ENCODE measurements at places on chromosomes 2 and 18.

DNA sequence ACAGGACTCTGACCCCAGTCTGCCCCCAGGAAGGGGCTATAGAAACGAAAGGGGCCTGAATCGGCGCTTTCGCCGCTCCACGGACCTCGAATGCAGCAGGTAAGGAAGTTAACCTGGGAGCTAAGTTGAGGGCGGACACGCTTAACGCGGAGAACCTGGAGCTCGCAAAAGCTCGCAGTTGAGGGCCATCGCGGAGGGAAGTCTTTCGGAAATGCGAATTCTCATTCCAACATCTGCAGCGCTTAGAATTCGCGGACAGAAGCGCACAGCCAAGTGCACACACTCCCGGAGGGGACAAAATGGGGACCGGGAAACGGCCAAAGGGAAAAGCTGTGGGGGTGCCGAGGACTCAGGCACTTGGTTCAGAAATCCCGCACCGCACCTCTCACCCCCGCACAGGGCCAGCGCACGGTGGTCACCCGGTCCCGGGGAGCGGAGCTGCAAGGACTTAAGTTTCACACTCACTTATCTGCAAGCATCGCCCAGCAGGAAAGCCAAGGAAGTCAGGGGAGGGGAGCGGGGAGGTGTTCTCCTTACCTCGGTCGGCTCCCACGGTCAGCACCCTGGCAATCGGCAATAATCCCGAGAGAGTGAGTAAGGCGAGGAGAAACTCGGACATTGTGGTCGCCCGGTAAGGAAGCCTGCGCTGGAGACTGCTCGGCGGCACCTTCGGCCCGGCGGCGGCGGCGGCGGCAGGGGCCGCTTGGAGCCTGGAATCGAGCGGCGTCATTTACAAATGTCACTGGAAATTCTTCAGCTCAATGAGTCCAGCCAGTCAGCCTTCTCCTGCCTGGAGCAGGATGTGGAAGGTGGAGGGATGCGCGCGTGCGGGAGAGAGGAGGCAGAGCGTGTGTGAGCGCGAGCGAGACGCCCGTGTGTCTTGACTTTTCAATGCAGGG is 456 bp downstream of the LRP1B start:
- no peak for DNase-seq

DNA sequence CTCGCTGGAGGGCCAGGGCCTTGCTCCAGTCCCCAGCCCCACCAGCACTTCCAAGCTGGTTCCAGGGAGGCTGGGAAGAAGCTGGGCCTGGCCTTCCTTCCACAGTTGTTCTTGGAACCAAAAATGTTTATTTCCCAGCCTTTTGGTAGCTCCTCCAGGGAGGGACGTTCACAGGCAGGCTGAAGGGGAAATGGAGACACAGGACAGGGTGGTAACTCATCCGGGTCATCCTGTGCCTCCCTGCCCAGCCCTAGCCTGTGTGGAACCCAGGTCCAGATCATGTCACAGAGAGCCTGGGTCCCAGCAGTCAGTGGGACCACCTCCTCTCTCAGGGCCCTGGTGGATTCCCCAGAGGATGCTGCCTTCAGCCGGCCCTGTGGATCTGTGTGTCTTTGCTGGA is 12.5 kb upstream of the ARMC9 start:
- DNase-seq: no peak

- no peak for DNase-seq
Measured at GRCh38 chr2:127623388-127624319, 22.3 kb upstream of the GPR17 start.

GRCh38 chr2:8169443-8169842 is 512.4 kb upstream of the ID2 start:
- DNase-seq: no peak

- no peak for DNase-seq
Measured at GRCh38 chr2:11697103-11697871, 27.3 kb upstream of the NTSR2 start.

DNA sequence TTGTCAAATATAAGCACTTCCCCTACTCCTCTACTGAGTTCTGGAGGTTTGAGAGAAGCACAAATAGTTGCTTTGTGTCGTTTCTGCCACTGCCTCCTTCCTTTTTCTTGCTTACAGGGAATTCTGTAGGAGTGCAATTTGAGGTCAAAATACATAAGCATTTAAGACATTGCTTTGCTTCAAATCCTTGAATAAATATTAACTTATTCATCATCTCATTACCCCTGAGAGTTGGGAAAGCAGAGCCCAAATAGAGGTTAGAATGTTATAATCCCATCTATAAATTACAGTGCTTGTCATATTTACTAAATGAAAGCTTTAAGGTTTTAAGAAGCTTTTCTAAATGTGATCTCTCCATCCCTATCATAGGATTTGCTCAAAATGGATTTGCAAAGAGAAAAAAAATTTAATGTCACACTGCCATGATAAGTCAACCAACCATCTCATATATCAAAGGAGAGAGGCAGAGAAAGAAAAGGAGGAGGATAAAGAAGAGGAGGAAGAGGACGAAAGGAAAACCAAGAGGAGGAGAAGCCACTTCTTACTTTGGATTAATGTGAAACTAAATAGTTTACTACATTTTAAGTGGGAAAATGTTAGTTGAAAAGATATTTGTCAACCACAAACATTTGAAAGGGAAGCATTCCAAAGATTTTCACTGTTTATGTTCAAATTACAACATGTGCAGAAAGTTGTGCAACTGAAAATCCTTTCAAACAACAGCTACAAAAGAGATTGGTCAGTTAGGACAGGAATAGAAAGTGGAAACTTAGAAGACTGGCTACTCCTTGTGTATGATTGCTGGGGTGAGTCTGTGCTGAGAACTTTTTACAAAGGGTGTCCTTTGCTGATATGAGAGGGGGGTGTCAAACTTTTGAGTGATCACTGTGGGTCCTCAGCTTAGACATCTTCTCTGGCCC is 277.3 kb upstream of the FN1 start:
- no peak for DNase-seq

GRCh38 chr2:203734276-203734983 is 28.0 kb downstream of the CD28 start:
- peak; percentile 50 for DNase-seq

DNA sequence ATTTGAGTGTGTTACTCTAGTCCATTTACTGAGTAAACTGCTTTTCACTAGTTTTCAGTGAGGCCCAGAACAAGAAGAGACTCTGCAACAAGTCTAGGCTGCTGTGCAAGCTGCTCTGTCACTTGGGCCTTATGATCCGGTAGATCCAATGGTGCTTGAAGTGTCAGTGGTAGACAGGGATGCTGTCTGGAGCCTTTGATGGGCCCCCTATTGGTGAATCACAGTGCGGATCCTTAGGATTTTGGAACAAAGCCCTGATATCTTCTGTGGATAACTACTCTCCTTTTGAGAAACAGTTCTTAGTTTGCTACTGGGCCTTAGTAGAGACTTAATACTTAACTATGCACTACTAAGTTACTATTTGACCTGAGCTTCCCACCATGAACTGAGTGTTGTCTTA is 150.2 kb downstream of the TMEFF2 start:
- no peak for DNase-seq

DNA sequence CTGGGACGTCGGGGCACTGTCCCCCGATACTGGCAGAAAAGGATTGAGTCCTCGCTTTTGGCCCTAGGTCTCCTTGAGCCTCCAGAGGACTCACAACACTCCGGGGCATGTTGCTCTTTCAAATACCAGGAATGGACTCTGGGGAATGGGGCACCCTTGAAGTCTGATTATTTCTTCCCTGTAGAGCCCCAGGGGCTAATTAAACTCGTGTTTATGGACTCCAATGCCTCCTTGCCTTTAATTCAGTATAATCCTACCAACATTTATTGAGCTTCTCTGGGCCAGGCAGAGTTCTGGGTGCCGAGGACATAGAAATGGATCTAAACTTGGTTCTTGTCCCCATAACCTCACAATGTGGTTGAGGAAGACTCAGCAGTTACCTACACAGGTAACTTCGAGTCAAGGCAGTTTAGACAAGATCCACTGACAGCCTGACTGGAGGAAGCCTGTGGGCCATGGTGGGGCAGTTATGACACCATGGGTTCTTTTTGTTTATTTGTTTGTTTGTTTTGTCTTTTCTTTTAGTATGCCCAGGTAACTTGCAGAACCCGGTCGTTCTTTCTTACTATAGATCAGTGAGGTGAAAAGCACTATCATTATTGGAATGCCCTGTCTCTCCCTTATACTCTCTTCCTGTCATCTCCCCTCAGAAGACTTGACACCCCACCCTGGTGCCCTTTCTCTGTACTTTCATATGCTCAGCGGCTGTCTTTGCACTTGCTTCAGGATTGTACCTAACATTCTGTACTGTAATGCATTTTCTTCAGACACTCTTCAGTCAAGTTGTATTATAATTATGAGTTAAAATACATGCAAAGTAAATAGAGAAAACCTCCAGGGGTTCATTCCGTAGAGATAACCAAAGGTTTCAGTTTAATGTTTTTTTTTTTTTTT is 3.2 kb downstream of the CFLAR start:
- no peak for DNase-seq

DNA sequence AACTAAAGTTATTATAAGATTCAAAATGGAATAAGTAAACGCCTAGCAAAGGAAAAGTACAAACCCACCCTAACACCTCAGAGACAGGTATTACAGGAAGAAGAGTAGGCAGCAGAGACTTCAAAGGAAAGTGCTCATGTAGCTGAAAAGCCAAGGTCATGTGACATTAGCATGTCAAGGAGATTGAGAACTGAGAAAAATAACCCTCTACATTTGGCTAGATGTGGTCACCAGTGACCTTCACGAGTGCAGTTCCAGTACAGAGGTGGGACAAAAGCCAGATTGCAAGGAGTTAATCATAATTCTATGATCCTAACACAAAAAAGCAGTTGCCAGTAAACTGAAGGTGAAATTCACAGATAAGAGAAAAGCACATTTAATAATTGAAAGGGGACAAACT is 252.7 kb downstream of the ZEB2 start:
- DNase-seq: no peak

- no peak for DNase-seq
Measured at GRCh38 chr18:76720683-76721082, 101.7 kb upstream of the ZNF236 start.

GRCh38 chr2:68418419-68418818 is 48.7 kb downstream of the FBXO48 start:
- no peak for DNase-seq

- DNase-seq: no peak
Measured at GRCh38 chr2:137467246-137467862, 496.9 kb upstream of the HNMT start.

DNA sequence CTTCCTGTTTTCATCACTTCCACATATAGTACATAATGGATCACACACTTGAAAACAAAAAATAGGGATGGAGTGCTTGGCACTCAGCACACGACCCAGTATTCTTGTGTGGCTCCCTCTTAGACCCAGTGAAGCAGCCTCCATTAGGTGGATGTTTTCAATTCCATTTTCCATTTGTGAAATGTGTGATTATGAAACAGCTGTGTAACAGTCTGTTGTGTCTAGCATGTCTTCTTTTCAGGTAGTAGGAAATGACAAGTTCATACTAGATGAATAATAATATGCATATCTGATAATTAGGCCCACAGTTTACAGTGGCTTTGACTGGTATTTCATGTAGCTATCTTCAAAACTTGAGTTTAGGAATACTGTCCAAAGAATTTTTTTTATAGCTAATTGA is 35.5 kb downstream of the EML6 start:
- DNase-seq: no peak

DNA sequence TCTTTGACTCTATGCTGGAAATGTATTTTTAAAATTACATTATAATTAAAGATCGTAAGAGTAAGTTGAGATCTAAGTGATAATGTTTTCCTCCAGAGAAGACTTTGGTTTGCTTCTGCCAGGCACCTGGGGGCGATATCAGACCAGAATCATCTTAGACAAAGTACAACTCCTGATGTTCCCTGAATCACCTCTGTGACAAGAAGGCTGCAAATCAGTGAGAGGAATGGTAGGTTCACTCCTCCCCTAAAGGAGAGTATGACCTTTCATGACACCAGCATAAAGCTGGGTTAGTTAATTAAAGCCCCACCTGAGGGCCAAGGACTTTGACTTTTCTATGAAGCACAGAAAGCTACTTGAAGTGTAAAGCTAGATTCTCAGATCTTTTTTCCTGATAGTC is 114.4 kb upstream of the DTNA start:
- no peak for DNase-seq

DNA sequence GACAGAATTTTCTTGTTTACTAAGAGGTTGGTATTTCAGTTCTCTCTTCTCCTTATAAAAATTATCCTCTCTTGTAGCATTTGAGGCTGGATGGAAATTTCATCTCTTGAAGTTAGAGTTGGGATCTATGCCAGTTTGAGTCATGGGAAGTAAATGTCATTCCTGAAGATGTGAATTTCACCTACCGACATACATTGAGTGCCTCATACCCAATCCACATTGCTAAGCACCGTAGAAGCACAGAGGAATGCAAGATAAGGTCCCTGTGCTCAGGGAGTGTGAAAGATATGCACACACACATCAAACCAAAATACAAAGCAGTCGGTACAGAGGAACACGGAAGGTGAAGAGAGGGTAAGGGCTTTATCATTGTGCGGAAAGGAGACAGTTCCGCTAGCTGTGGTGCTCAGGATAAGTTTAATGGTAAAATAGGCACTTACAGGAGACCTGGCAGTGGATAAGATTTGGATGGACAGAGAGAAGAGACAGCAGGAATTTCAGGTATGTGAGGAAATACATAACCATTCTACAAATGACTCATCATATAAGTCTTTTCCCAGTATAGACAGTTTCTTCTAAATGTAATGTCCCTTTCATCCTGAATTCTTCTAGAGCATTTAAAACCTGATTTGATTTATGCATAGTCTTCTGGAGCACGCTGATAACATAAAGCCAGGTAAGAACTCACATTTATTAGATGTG is 205.3 kb upstream of the ST6GAL2 start:
- no peak for DNase-seq

DNA sequence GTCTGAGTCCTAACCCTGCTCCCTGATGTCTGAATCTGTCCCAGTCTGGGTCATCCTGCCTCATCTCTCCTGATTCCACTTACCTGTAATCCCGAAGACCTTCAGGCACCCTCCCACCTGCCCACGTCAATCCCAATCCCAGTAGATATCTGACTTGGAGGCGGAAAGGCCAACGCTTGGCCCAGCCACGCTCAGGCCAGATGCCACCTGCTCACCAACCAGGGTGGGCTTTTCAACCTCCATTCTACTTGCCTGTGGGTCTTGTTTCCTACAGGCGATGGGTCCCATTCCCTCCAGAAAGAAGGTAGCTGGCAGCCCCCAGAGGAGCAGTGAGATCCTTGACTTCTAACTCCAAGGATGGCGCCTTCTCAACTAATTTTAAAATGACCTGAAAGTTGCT is 59.7 kb downstream of the INPP5D start:
- DNase-seq: no peak

- no peak for DNase-seq
Measured at GRCh38 chr2:238645095-238645494, 202.8 kb upstream of the TWIST2 start.

DNA sequence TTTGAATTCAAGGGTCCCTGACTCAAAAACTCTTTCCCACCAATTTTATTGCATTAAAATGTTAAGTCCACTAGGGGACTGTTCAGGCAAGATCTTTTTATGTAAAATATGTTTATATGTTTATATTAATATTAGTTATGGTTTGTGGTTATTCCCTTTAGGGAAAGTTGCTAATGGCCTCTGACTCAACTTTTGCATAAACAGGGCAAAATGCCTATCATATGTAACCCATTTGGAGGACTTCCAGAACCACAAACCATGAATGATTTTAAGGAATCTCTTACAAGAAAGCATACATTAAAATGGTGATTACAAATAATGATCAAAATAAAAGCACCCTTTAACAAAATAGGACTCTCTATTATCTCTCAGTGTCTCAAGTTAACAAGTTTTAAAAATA is 1484.5 kb upstream of the ZEB2 start:
- DNase-seq: no peak

Data from activated naive CD4-positive, alpha-beta T cell treated with anti-CD3 and anti-CD28 coated beads, Interleukin-2, amount 50 U/mL, for 16 hours (primary cell).